ENCODE measurements at places on chromosomes 11 and 22.
A peak's percentile ranks its signal among the peaks of the same experiment; 100 is the strongest.

- no peaks in the 10 kb centered on the region for H3K36me3 ChIP-seq
- no peak for DNase-seq
- H3K4me3 ChIP-seq: no peak overlapping the region
- peak overlapping the region; percentile 45 for H3K27ac ChIP-seq
- H3K27me3 ChIP-seq: no peaks in the 10 kb centered on the region
These were observed 44.5 kb downstream of the ME3 start for GRCh38 chr11:86627776-86628455.

DNA sequence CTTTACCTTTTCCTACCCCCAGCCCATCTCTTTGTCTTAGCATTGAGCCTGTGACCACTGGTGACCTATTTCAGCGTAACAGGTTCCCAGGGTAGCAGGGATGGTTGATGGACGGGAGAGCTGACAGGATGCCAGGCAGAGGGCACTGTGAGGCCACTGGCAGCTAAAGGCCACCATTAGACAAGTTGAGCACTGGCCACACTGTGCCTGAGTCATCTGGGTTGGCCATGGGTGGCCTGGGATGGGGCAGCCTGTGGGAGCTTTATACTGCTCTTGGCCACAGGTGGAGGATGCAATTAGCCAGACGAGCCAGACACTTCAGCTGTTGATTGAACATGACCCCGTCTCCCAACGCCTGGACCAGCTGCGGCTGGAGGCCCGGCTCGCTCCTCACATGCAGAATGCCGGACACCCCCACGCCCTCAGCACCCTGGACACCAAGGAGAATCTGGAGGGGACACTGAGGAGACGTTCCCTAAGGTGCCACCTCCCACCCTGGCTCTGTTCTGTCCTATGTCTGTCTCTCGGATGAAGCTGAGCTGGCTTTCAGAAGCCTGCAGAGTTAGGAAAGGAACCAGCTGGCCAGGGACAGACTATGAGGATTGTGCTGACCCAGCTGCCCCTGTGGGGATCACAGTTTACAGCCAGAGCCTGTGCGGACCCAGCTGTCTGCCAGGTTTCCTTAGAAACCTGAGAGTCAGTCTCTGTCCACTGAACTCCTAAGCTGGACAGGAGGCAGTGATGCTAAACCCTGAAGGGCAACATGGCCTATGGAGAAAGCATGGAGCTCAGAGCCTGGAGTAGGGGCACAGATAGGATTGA, 29.8 kb downstream of the PIK3IP1 start:
- H3K36me3 ChIP-seq: peaks cover 33% of the 10 kb centered on the region
- no peaks in the 10 kb centered on the region for H3K27me3 ChIP-seq
- DNase-seq: no peak
- no peaks in the 10 kb centered on the region for H3K4me1 ChIP-seq

DNA sequence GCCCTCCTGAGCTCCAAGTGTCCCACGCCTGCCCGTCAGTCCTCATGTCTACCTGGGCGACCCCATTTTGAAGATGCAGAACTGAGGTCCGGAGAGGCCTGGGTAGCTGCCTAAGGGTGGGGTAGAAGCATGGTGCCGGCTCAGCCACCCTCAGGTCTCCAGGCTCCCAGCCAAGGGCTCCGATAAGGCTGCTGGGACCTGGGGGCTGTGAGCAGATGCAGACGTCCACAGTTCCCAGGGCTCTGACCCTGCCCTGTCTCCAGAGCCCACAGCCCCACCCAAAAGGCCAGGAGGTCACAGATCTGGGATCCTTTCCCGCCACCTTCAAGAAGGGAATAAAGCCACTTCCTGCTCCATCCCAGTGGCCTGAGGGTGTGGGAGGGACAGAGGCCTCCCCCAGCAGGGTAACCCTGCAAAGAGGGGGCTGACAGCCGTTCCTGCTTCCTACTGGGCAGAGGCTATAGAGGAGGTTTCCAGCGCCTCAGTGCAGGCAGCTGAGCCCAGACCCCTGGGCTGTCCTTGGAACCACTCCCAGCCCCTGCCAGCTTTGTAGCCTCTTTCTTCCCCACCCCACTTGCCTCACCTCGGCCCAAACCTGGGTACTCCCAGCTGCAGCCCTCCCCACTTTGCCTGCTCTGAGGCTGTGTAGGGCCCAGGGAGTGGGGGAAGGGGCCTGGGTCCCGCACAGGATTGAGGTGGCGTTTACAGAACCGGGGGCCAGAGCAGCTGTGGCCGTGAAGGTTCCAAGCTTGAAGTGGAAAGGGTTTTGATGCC, 85.5 kb downstream of the CDKN1C start:
- H3K4me3 ChIP-seq: no peak overlapping the region
- no peaks in the 10 kb centered on the region for H3K36me3 ChIP-seq
- no peak overlapping the region for H3K27ac ChIP-seq
- DNase-seq: no peak
- peaks cover 36% of the 10 kb centered on the region for H3K4me1 ChIP-seq

- no peak for DNase-seq
- peak overlapping the region; percentile 6 for H3K4me3 ChIP-seq
- peak overlapping the region; percentile 20 for H3K27ac ChIP-seq
- H3K36me3 ChIP-seq: no peaks in the 10 kb centered on the region
These were observed 47.9 kb upstream of the ARHGAP42 start for GRCh38 chr11:100639140-100639539.

DNA sequence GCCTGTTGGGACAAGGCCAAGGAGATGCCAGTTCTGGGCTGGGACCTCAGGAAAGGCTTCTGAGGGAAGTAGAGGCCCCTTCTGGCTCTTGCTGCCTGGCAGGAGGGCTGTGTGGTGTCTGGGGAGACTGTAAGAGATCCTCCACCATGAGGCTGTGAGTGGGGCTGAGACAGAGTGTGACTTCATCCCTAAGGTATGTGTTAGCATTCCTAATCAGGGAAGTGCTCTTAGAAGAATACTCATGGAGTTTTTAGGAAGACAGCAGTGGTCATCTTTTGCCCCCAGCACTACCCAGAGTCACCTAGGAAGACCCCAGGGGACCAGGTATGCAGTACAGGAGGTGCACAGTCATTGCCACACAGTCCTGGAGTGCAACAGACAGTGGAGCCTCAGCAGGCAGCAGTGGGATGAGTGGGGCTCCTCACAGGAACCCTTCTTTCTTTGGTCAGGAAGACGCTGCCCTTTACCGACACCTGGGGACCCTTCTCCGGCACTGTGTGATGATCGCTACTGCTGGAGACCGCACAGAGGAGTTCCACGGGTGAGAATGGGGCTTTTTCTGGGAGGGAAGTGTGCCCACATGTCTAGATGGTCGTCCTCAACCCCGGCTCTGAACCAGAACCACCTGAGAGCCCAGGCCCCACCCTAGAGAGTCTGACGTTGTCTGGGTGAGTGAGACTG, 2.8 kb downstream of the RIC8A start:
- H3K4me3 ChIP-seq: no peak overlapping the region
- H3K27ac ChIP-seq: peak overlapping the region; percentile 25
- peaks cover 67% of the 10 kb centered on the region for H3K36me3 ChIP-seq
- H3K27me3 ChIP-seq: no peaks in the 10 kb centered on the region
- peaks cover 29% of the 10 kb centered on the region for H3K4me1 ChIP-seq
- no peak for DNase-seq

- H3K27ac ChIP-seq: no peak overlapping the region
- H3K4me3 ChIP-seq: no peak overlapping the region
- H3K4me1 ChIP-seq: no peaks in the 10 kb centered on the region
- no peaks in the 10 kb centered on the region for H3K36me3 ChIP-seq
These were observed 158.4 kb downstream of the ETS1 start for GRCh38 chr11:128428935-128429334.

- no peak overlapping the region for H3K4me3 ChIP-seq
- no peak for DNase-seq
These were observed 103.2 kb downstream of the TBC1D22A start for GRCh38 chr22:46865642-46866041.

DNA sequence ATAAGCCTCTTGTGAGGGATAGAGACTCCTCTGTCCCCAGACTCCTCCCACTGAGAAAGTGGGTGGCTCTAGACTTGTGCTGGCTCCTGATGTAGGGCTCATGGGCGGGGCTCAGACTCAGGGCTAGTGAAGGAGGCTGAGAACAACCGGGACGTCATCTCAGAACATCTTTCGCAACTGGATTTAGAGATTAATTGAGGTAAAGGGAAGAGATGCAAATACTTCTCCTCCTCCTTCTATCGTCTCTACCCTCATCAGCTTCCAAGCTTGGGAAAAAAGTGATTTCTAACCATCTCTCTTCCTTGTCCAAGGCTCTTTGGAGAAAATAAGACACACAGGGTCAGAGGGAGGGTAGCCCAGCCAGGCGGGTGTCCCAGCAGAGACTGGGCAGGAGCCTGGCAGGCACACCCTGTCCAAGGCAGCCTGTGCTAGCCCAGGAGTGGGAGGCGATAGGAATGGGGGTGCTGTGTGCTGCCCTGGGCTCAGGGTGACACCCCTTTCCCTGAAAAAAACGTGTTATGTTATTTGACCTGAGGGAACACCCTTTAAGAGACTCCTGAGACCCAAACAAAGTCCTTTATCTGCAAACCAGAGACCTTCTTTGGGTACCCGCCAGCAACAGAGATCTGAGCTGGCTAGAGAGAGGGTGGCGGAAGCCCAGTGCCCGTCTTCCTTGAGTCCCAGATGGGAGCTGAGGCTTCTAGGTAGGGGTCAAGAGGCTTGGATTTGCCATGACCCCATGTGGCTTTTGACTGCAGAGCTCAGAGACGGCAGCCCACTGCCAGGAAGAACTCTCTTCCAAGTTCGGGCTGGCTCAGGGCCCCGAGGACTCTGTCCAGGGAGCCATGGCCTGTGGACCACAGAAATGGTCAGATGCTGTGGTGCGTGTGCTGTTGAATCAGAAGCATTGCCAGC, 160.9 kb downstream of the ADAMTS15 start:
- H3K27ac ChIP-seq: peak overlapping the region; percentile 88
- no peaks in the 10 kb centered on the region for H3K27me3 ChIP-seq
- no peak for DNase-seq
- H3K4me3 ChIP-seq: no peak overlapping the region

GRCh38 chr11:85257837-85258236, 369.3 kb downstream of the DLG2 start:
- no peaks in the 10 kb centered on the region for H3K36me3 ChIP-seq
- DNase-seq: no peak
- H3K27ac ChIP-seq: no peak overlapping the region
- no peaks in the 10 kb centered on the region for H3K27me3 ChIP-seq
- H3K4me1 ChIP-seq: no peaks in the 10 kb centered on the region
- no peak overlapping the region for H3K4me3 ChIP-seq

DNA sequence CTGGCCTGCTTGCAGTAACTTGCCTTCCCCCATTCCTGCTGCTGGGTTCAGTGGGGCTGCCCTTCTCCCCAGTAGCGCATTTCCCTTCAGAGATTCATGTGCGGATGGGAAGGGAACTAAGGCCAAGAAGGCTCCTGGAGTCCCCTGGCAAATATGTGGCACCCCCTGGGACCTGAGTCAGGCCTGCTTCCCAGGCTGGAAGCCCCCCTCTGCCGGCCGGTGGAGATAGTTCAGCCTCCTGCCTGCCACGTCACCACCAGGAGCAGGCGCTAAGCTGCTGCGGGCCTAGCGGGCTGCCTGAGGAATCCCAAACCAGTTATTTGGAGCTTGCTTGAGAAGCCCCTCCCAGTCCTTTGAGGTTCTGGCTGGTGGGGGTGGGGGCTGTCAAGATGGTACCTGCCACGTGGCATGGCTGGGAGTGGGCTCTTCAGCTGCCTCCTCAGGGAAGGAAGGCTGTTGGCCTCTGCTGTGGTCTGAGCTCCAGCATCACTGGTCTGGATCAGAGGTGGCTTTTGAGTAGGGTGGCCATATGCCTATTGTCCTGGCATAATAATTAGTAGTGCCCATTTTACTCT, 2.0 kb downstream of the SERPINH1 start:
- no peaks in the 10 kb centered on the region for H3K27me3 ChIP-seq
- peaks cover 56% of the 10 kb centered on the region for H3K4me1 ChIP-seq
- H3K27ac ChIP-seq: peak overlapping the region; percentile 99
- peaks cover 24% of the 10 kb centered on the region for H3K36me3 ChIP-seq
- H3K4me3 ChIP-seq: peak overlapping the region; percentile 61

- H3K4me1 ChIP-seq: peaks cover 76% of the 10 kb centered on the region
- peaks cover 33% of the 10 kb centered on the region for H3K36me3 ChIP-seq
- H3K27ac ChIP-seq: peak overlapping the region; percentile 75
- no peaks in the 10 kb centered on the region for H3K27me3 ChIP-seq
- DNase-seq: no peak
These were observed 13.2 kb downstream of the PHLDB1 start for GRCh38 chr11:118620529-118621070.

- no peak overlapping the region for H3K4me3 ChIP-seq
- H3K27ac ChIP-seq: no peak overlapping the region
- H3K36me3 ChIP-seq: no peaks in the 10 kb centered on the region
- no peak for DNase-seq
- no peaks in the 10 kb centered on the region for H3K27me3 ChIP-seq
These were observed 908.3 kb downstream of the FAM181B start for GRCh38 chr11:81825346-81825745.

GRCh38 chr11:66277471-66278362, at the start of gene CNIH2:
Gene CNIH2, plus strand, starts transcription at chr11:66278175. Its CDS starts 282 bp downstream, at chr11:66278457.
- peaks cover 36% of the 10 kb centered on the region for H3K36me3 ChIP-seq
- DNase-seq: no peak
- H3K4me1 ChIP-seq: peaks cover 46% of the 10 kb centered on the region
- H3K4me3 ChIP-seq: no peak within 1 kb of the TSS
- H3K27ac ChIP-seq: peak within 1 kb of the TSS; percentile 45
- H3K27me3 ChIP-seq: no peaks in the 10 kb centered on the region
